MCF 10A (cell line): ENCODE measurements at places on chromosomes 11 and 22.

DNA sequence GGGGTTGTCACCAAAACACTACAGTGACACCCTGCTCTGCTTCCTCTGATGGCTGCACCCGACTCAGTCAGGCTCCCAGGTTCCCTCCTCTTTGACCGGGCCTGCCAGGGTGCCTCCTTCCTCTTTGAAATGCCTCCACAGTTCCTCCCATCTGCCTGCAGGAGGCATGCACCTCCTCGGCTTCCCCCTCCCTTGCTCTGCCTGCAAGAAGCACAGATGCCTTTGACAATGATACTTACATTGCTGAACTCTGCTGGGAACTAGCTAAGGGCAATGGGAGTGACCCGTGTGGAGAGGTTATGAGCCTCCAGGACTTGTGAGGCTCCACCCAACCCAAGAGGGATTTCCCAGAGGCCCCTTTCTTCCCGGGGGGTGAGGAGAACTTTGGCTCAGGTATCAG is 674.1 kb downstream of the OPCML start:
- peak; percentile 8 for DNase-seq

DNA sequence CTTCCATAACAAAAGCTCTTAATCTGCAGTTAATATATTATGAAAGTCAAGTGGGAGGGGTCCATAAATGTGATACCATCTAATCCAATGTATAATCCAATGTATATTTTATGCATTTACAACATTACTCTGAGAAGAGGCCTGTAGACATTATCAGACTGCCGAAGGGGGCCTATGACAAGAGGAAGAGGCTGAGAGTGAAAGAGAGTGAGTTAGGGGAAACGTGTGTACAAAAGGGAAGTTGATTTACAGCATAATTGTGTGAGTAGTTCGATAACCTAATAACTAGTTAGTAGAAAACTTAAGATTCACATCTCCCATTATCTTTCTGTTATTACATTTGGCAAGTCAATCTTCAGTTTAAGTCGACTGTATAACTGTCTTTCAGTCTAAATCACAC is 86.6 kb downstream of the DDX10 start:
- no peak for DNase-seq

GRCh38 chr11:1411301-1411700 is 21.6 kb downstream of the BRSK2 start:
- DNase-seq: no peak

GRCh38 chr11:119091966-119092879 is 7.5 kb downstream of the HMBS start:
- no peak for DNase-seq

GRCh38 chr22:31915586-31915985 is 28.7 kb upstream of the YWHAH start:
- DNase-seq: no peak
